Astrocyte of the cerebellum (primary cell): ENCODE measurements at places on chromosomes 12 and 14.
A peak's percentile ranks its signal among the peaks of the same experiment; 100 is the strongest.

GRCh38 chr12:120705618-120706017 is 4.6 kb upstream of the UNC119B start:
- no peak for DNase-seq

DNA sequence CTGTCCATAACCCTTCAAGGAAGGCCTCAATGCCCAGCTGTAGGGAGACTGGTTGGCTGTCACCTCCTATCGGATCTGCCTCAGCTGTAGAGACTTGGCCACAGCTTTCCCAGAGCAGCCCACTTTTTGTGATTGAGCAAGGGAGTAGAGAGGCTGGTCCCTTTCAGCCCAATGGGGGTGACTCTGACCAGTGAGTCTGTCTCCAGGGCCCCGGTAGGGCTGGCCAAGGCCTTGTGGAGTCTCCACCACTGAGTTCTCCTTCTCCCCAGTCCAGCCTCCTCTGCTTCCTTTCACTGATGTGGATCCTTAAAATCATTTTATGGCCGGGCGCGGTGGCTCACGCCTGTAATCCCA is 14.5 kb upstream of the HPD start:
- DNase-seq = no peak

GRCh38 chr14:100862793-100863192 is 36.9 kb downstream of the MEG3 start:
- no peak for DNase-seq

DNA sequence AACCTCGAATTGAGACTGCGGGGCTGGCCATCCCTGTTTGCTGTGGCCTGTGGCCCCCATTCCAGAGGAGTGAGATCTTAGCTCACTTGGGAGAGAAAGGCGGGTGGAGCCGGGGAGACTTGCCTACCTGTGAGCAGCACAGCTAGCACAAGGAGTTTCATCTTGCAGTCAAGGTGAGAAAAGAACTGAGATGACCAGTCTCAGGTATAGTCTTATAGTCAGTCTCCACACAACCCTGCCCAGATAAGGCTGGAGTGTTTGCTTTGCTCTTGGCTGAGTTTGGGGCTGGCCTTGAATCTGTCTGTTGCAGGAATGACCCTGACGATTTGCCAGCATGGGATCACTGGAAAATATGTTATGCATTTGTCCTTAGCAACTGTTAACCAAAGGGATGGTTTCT is at the start of gene PLA2G1B:
Gene PLA2G1B (minus strand): TSS at position 187 of the 400 bp plus-strand sequence. CDS start 26 bp downstream, at position 161.
- DNase-seq = no peak

GRCh38 chr14:20682127-20682434 is 2.3 kb upstream of the RNASE4 start:
- DNase-seq = no peak

- no peak for DNase-seq
Measured at GRCh38 chr12:894226-894625, 55.3 kb downstream of the RAD52 start.

DNA sequence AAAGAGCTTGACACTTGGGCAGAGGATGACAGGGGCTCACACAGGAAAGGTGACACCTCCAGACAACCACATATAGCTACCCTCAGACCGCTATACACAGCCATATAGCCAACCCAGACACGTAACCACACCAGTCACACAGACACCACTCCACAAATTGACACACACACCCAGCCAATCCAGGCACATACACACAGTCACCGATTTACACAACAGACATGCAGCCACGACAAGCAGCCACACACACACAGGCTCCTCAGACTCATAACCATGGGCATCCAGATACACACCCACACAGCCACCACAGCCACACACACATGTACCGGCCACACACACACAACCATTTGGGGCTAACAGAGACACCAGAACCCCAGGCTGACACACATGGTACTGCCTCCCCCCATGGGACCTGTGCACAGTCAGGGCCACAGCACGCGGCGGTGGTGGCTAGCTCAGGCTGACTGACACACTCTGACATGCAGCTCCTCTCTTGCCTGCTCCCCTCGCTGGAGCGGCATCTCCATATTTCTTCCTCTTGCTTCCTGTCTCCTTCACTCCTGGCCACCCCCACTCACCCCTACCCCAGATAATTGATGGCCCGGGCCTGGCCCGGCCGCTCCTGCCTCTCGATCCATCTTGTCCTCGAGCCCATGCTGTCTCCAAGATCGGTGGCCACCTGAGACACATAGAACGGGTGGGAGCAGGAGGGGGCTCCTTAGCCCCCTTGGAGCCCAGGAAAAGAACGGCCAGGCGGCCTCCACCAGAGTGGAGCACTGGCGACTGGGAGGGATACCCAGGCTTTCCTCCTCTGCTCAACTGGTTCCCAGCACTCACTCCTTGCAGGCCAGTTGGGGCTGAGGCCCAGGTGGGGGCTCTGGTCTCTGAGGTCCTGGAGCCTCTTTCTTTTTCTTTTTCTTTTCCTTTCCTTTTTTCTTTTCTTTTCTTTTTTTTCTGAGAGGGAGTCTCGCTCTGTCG is 6.0 kb upstream of the SHMT2 start:
- DNase-seq = no peak

DNA sequence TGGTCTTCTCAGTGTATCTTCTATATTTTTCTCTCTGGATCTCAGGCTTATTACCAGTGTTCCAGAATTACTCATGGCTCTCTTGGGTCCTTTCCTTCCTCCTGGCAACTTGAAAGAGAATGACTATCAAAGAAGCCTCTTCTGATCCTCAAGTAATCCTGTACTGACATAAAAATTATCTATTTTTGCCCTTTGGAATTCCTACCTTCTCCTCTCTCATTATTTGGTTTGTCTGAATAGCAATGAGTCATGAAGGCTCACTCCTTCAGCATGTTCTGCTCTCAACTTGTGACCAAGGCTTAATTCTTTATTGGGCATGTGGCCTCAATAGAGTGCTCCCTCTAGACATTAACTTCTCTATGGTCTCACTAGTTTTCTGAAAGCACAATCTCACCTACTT is 553.6 kb upstream of the ATP2B1 start:
- no peak for DNase-seq

DNA sequence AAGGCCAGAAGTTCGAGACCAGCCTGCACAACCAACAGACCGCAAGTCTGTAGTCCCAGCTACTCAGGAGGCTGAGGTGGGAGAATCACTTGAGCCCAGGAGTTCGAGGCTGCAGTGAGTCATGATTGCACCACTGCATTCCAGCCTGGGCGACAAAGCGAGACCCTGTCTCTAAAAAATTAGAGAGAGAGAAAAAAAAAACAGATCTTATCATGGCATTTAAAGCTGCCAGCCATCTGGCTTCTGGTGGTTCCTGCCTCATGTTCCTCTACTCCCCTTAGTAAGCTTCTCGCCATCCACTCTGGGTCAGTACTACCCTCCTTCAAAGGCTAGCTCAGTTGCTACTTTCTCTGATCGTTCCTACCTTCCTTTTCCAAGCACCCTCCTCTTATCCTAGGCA is 16.1 kb downstream of the CLSTN3 start:
- no peak for DNase-seq

- no peak for DNase-seq
Measured at GRCh38 chr14:56137453-56137807, 19.2 kb downstream of the PELI2 start.

DNA sequence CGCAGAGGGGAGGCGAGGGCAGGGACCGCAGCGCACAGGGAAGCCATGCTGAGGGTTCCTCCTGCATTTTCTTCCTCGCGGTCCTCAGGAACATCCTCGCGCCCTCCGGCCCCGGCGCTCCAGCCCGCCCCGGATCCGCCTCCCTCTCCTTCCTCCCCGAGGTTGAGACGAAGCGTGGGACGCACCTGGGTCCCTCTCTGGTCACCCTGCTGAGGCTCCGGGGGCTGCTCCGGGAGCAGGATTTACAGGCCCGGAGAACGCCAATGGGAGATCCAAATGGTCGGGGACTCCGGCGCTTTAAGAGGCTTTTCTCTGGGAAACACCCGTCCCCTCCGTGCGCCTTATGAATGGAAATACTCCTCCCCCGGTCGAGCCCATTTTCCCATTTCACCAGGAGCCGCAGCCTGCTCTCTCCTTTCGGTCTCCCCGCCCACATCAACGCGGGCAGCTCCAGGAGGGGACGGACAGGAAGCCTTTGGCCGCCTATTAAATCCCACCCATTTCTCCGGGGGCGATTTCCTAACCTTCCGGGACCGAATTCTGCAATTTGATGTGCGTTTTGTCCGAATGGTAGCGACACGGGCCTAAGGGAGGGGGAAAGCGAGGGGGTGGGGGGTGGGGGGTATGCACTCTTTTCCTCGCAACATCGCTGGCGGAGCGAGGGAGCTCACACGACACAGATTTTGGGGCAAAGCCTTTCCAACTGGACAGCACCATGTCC is at the start of gene UNC79:
Gene UNC79 (plus strand): TSS at position 625 of the 721 bp plus-strand sequence. CDS start 91 bp downstream, at position 716.
- no peak for DNase-seq

GRCh38 chr14:26323869-26324268 is 274.0 kb downstream of the NOVA1 start:
- DNase-seq = no peak

DNA sequence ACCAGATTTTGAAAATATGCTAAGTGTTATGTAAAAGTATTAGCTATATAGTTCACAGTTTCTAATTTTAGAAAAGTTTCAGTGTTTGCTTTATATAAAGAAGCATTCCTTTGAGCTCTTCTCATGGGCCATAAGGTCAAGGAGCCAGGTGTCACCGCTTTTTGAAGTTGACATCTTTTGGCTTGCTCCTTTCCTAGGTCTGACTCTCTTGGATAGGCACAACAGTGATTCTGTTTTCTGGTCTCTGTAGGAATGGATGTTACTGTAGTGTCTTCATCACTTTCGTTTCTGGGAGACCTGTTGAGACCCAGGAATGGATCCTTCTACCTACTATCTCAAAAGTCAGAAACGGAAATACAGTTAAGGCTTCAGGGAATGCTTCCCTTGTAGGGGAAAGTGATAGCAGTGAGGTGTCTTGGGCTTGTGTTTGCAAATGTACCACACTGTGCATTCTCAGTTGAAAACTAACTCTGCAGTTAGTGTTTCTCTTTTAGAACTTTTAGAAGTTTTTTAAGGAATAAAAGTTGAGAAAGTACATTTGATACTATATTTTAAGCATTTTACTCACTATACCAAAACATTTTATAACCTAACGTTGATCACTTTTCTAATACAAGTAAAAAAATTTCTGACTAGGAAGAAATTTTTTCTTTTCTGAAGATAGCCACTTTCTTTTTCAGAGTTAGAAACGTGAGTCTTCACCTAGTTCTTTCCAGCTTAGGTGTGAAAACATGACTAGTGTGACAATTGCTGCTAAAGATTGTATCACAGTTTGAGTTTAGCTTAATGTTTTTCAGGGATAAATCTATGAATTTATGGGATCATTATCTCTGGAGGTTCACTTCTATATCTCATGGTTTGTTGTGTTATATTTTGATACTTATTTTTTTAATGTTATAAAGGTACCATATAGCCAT is 20.8 kb downstream of the VRK1 start:
- no peak for DNase-seq

- peak; percentile 60 for DNase-seq
Measured at GRCh38 chr12:23083267-23083666, 458.3 kb downstream of the ETNK1 start.

DNA sequence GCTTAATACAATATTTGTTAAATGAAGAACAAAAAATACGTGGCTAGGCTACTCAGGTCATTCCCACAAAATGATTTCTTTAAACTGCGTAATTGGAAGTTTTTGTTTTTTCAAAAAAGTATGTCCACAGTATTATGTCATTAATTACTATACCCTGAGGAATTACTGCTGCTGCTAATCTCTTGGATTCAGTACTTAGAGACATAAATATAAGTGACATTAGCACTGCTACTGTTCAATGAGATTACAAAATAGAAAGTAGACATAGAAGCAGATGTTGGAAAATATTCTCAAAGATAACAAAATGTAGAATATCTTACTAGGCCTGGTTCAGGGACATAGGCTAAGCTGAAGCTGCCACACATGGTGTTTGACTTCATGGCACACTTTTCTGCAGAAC is 36.3 kb downstream of the HMGA2 start:
- DNase-seq = no peak

- DNase-seq = no peak
Measured at GRCh38 chr12:114826244-114826643, 142.3 kb upstream of the TBX3 start.

DNA sequence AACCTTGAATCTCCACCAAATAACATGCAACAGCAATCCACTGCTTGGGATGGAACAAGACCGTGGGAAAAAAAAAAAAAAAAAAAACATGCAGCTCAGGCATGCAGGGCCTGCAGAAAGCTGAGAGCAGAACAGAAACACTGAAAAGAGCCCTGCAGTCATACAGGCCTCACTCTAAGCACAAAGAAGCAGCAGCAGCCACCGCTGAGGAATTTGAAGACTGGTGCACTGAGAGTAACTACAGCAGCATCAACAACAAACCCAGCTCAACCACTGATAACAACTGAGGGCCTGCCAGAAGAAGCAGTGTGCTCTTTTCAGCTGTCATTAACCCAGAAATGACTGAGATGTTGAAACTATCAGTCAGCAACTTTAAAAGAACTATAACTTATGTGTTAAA is 354.7 kb upstream of the TMTC1 start:
- no peak for DNase-seq

- DNase-seq = no peak
Measured at GRCh38 chr14:99436247-99437180, 44.1 kb downstream of the SETD3 start.

DNA sequence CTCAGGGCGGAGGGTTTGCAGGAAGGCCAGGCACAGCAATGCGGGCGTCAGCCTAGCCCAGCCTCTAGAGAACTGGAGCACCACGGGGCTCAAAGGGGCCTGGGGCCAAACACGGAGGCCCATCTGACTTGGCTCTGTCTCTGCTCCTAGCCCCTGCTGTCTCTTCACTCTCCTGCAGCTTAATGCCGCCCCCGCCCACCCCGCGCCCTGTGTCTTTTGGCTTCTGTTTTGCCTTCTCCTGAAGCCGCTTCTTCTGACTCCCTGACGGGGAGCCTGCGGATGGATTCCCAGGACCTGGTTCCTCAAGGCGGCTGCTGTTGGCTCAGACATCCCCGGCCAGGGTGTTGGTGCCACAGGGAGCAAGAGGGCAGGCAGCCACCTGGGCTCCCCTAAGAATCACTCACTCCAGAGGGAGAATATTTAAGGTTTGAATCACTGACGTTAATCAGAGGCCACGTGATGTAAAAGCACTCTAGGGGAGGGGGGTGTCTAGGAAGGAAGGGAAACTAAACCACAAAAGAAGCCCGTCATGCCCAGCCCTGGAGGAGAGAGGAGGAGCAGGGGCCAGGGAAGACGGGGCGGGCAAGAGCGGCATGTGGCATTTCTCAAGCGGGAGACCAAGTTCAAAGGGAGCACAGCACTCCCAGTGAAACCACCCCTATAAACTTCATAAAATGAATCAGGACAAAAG is 36.9 kb upstream of the PRMT8 start:
- DNase-seq = peak; percentile 13

GRCh38 chr12:47348206-47348605 is 268.4 kb upstream of the AMIGO2 start:
- no peak for DNase-seq

GRCh38 chr12:100953217-100953616 is 158.6 kb downstream of the ANO4 start:
- no peak for DNase-seq
